ENCODE measurements at places on chromosomes 1 and 21.

- DNase-seq, result no peak
These were observed 39.9 kb upstream of the GBP5 start for GRCh38 chr1:89312572-89312971.

GRCh38 chr1:54865238-54866073, 21.5 kb downstream of the DHCR24 start:
- DNase-seq, result no peak

GRCh38 chr21:45258466-45258865, 29.2 kb downstream of the POFUT2 start:
- DNase-seq, result no peak

- no peak for DNase-seq
These were observed 19.1 kb upstream of the AVPR1B start for GRCh38 chr1:206136241-206136640.

DNA sequence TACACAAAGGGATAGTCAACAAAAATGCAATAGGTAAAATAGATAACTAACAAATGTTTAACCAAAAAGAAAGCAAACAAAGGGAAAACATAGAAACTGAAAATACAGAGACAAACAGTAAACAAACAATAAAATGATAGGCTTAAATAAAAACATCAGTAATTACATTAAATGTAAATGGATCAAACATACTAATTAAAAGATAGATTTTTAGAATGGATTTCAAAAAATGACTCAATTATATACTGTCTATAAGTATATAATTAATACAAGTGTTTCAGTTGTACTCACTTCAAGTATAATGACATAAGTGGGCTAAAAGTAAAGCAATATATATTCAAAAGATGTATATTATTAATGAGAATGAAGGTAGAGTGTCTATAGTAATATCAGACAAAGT, 101.1 kb downstream of the MRPS6 start:
- DNase-seq, result no peak

GRCh38 chr1:92663775-92664174, 121.1 kb downstream of the EVI5 start:
- no peak for DNase-seq

DNA sequence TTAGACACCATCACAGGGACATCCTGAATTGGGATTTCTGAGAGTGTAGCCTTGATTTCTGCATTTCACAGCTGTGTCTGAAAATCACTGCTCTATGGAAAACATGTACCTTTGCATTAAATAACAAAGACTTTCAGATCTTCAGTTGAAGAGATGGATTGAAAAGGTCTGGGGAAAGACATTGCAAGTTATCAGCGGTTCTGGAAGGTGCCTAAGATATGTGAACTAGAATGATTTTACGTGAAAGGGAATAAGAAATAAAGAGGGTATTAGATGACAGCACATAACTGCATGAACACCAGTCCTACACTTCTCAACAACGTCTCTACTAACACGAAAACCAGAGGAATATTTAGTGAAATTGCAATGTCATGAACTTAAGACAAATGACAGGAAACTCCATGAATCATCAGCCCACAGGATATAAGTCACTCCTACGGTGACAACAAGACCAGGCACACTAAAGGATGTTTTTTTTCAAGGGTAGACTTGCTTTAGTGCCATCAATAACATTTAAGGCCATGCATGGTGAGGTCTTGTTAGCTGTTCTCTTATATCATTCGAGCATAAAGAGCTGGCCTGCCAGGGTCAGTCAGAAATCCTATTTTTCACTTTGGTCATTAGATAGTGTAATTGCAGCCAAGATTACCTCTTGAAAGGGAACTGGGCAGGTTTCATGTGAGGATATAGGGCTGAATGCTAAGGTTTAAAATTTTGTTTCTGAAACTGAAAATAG, 283.1 kb downstream of the GRIK1 start:
- DNase-seq, result peak; percentile 37

GRCh38 chr1:77542813-77543420, 139.5 kb downstream of the ZZZ3 start:
- no peak for DNase-seq

DNA sequence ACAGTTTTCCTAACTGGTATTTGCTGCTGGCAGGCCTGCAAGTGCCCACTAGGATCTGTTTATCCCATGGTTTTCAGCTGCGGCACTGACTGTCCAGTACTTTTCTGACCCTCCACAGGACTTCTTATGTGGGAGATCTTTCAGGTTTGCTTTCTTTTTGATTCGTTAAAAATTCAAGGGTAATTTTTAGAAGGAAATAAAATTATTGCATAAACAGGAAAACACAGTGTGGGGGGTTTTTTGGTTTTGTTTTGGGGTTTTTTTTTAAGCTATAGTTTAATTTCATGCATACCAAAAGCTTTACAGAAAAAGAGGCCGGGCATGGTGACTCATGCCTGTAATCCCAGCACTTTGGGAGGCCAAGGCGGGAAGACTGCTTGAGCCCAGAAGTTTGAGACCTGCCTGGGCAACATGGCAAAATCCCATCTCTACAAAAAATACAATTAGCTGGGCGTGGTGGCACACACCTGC, 3.6 kb downstream of the NIBAN1 start:
- no peak for DNase-seq

GRCh38 chr21:31198575-31198974, 145.5 kb downstream of the TIAM1 start:
- no peak for DNase-seq

GRCh38 chr1:40143891-40144575, 17.2 kb upstream of the RLF start:
- DNase-seq, result no peak

GRCh38 chr1:99700020-99700419, 54.1 kb downstream of the PALMD start:
- no peak for DNase-seq

DNA sequence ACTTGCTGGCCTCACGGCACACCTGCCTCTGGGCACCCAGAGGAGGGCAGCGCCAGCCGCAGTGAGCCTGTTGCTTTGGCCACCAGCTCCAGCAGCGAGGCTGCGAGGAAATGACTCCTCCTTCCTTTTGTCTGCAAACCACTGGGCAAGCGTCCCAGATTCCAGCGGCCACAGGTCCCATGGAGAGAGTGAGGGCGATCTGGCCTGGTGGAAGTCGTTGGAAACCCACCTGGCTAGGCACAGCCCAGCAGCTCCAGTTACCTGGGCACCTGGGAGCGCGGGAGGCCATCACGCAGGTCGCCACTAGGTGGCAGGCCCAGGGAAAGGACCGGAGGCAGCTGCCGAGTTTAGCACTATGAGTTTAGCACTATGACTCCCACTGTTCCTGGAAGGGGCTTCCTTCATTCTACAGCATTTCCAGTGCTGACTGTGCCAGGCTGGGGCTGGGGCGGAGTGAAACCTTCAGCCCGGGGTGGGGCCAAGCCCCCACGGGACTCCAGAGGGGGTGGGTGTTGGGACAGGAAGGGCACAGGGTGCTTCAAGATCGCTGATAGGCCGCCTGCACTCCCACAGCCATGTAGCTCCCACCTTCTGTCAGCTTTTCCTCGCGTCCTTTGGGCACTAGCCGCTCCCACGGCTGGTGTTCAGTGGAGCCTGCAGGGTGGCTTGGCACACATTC, 1.1 kb upstream of the ESPN start:
- DNase-seq, result no peak

DNA sequence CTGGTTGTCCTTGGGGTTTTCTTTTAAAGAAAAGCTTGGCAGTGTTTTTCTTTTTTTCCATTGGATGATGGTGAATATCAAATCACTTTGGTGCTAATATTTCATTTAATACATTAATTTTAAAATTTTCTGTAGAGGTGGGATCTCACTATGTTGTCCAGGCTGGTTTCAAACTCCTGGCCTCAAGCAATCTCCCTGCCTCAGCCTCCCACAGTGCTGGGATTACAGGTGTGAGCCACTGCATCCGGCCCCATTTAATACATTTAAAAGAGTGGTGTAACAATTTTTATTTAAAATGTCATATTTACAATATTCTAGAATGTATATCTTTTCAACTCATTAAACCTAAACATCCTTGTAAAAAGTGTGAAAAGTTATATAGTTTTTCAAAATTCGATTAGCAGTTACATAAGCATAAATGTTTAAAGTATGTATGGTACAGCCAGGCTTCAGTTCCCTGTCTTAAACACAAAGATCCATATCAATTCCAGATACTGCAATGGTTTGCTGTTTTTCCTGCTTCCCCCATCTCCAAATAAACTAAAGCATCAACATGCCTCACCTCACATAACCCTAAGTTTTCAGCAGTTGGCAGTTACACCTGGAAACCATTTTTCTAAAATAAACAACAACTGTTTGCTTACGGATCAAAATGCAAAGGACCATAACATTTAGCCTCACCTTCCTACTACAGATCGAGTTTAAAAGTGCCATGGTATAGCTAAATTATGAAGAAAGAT, 8.9 kb upstream of the LGALS8 start:
- DNase-seq, result no peak

- DNase-seq, result no peak
These were observed 26.2 kb downstream of the ZMYND12 start for GRCh38 chr1:42429603-42430002.

DNA sequence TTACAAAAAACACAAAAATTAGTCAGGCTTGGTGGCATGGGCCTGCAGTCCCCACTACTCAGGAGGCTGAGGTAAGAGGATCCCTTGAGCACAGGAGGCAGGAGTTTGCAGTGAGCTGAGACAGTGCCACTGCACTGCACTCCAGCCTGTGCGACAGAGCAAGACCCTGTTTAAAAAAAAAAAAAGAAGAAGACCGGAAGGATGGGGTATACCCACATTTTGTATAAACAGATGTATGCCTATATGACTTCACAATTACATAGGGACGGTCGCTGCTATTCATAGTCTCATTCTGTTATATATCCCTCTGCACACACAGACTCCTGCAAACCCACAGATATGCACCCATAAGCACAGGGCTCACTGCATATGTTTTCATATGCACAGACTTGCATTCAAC, 12.7 kb downstream of the LCK start:
- no peak for DNase-seq

- DNase-seq, result peak; percentile 79
These were observed 40.1 kb downstream of the SLC2A7 start for GRCh38 chr1:8985915-8986813.

DNA sequence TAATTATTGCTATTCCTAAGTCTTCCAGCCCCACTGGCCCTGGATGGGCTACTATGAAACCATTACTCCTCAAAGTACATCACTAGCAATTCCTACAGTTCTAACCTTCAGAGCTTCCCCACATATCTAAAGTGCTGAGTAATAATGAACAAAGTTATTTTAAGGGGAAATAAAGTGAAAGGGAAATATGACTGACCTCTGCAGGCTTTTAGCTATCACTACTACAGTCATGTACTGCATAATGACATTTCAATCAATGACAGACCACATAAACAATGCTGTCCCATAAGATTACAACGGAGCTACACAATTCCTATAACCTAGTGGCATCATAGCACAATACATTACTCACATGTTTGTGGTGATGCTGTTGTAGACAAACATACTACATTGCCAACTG, 32.5 kb upstream of the ASPM start:
- no peak for DNase-seq

DNA sequence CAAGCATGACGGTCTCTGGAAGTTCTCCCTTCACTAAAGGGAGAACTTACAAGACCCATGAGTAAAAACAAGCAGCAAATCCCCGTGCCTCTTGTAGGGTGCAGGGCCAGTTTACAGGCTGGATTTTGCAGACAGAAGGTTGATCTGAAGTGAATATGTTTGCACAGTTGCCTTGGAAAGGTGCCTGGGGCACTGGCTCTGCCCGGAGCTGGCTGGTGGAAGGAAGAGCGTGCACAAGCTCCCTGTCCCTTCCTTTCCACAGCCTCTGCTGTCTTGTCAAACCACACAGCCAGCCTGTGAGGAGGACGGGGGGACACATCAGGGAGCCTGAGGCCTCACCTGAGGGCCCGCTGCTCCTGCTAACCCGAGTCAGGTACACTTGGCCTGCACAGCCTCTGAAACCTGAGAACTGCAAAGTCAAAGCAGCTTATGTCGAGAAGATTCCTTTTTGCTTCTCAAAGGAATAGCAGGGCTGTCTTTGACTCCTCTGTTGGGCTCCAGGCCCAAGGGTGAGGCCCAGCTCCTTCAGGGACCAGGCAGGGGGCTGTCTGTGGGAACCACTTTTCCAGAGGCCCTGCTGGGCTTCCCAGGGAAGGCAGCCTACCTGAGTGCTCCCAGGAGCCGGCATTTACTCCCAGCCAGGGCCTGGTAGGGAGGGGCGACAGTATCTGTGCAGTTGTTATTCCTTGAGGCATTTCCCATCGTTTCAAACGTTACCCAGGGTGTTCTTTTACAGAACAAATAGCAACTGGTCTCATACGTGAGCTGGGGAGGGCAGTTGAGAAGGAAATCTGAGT, 251.5 kb downstream of the SIPA1L2 start:
- no peak for DNase-seq

DNA sequence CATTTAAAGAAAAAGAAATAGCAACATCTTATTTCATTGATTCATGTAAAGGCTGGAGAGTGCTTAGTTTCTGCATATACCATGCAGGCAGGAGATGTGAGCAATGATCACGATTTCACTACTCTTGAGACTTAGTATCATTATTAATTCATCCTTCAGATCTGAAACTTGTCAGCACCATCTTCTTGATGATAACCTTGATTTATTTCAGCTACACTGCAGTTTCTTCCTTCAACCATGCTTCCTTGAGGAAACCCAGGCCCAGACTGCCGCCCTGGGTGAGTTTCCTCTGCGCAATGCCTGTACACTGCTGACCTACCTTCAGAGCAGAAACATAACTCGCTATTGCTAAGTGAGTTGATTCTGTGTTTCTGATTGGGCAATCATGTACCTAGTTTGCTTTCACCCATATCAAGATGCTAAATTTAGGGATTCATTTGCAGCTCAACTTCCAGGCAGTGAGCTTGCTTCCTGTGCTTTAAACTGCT, 13.5 kb upstream of the BCL10 start:
- DNase-seq, result no peak

GRCh38 chr1:247357052-247357780, 25.5 kb upstream of the ZNF496 start:
- DNase-seq, result no peak

- no peak for DNase-seq
These were observed 22.8 kb downstream of the RNF223 start for GRCh38 chr1:1051127-1051810.

GRCh38 chr1:159653201-159653600, 61.2 kb downstream of the CRP start:
- DNase-seq, result peak; percentile 48

DNA sequence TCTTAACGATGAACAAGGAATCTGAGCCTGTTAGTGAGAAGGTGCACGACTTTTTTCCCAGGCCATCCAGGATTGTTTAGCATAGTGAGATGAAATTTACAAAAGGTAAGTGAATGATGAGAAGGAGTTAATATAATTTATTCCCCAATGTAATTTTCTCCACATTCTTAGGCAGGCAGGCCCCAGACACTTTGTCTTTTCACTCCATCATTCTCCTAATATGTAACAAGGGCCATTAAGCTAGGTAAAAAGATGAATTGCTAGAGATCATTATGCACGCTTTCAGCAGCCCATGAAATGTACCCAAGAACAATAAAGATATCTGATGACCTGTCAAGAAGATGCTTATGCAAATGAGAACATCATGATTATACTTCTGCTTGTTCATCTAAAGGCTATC, 24.1 kb downstream of the NIBAN1 start:
- DNase-seq, result no peak

DNA sequence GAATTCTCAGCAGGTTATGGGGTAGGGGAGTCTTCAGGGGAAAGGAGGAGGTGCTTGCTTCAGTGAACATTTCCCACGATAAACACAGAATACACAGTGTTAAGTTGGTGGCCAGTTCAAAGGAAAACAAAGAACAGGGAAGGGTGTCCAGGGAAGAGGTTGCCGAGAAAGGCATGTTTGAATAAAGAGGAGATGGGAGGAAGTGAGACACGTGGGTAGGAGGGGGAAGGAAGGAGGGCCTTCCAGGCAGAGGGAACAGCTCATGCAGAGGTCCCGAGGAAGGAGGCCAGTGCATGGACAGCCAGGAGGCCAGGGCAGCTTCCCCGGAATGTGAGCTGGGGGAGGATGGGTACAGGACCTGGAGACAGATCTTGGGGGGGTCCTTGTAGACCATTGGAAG, 130.3 kb upstream of the TMEM51 start:
- no peak for DNase-seq

Measured in fibroblast of skin of left biceps (primary cell).